Psoas muscle (tissue), 8 donors: ENCODE measurements at places on chromosomes 12 and 14. TPM values are rescaled to one million over a fixed set of nuclear protein-coding genes. Genes with fewer than 3 reads are reported as not detected.
A peak's percentile ranks its signal among the peaks of the same experiment; 100 is the strongest.

GRCh38 chr12:1916371-1917171, 1.9 kb downstream of the CACNA2D4 start:
- no peak overlapping the region for H3K27ac ChIP-seq
- peaks cover 21% of the 10 kb centered on the region for H3K4me1 ChIP-seq
- H3K4me3 ChIP-seq = no peak overlapping the region
- DNase-seq = no peak
- H3K27me3 ChIP-seq = no peaks in the 10 kb centered on the region

GRCh38 chr14:49549881-49550280, 36.3 kb downstream of the RPS29 start:
- no peak for DNase-seq
- H3K27ac ChIP-seq = no peak overlapping the region
- no peaks in the 10 kb centered on the region for H3K4me1 ChIP-seq
- no peak overlapping the region for H3K4me3 ChIP-seq
- H3K36me3 ChIP-seq = no peaks in the 10 kb centered on the region

GRCh38 chr12:52865090-52865944, 16.5 kb upstream of the KRT78 start:
- no peaks in the 10 kb centered on the region for H3K4me1 ChIP-seq
- DNase-seq = peak; percentile 45
- H3K4me3 ChIP-seq = no peak overlapping the region
- H3K36me3 ChIP-seq = no peaks in the 10 kb centered on the region

DNA sequence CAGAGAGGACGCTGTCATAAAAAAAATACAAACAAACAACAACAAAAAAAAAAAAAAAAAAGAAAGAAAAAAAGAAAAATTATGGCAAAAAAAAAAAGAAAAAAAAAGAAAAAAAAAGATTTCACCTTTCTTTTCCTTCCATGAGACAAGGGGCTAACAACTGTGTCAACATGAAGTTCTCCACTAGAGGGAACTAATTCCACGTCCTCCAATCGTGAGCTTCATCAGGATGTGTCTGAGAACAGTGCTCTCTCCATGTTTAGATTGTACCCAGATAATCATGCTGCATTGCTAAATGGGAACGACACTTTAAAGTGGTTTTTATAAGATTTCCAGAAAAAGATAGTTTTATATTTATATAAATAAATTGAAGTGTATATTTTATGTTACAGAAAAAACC, 96.2 kb upstream of the PTPRB start:
- no peak overlapping the region for H3K27ac ChIP-seq
- H3K27me3 ChIP-seq = no peaks in the 10 kb centered on the region
- H3K36me3 ChIP-seq = no peaks in the 10 kb centered on the region
- H3K4me3 ChIP-seq = no peak overlapping the region

GRCh38 chr12:93230326-93230720, 147.4 kb upstream of the NUDT4 start:
- no peaks in the 10 kb centered on the region for H3K27me3 ChIP-seq
- H3K27ac ChIP-seq = no peak overlapping the region
- peaks cover 7% of the 10 kb centered on the region for H3K4me1 ChIP-seq
- no peak overlapping the region for H3K4me3 ChIP-seq
- H3K36me3 ChIP-seq = no peaks in the 10 kb centered on the region

KRT6C gene
- polyA plus RNA-seq = not detected
